ENCODE measurements at places on chromosomes 3 and 15. TPM values are rescaled to one million over a fixed set of nuclear protein-coding genes. Genes with fewer than 3 reads are reported as not detected.

The SYNM gene
- 4.0 TPM for total RNA-seq

The SOX14 gene
- total RNA-seq: not detected

DNA sequence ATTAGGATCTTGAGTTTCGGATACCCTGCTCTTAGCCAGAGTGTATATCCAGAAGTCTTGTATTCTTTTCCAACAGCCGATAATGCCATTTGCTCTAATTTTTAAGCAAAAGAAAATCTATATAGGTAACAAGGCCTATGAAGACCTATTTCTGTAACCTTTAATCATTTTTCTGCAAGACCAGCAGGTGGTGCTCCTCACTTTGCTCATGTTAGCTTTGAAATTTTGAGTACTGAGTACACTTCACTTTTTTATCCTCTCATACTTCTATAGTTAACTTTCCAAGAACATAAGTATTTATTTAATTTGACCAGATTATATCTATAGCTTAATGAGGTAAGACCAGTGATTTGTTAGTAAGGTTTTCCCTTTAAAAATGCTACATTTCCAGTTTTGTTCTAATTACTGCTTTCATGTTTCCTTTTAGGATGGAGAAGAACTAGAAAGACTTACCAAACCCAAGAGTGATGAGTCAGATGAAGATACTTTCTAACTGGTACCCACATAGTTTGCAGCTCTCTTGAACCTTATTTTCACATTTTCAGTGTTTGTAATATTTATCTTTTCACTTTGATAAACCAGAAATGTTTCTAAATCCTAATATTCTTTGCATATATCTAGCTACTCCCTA is 20.5 kb downstream of the SLC35A5 start:
- no peaks in the 10 kb centered on the region for H3K27me3 ChIP-seq
- no peak for DNase-seq
- no peak overlapping the region for H3K27ac ChIP-seq
- no peak overlapping the region for H3K4me3 ChIP-seq
- peaks cover 9% of the 10 kb centered on the region for H3K36me3 ChIP-seq

DNA sequence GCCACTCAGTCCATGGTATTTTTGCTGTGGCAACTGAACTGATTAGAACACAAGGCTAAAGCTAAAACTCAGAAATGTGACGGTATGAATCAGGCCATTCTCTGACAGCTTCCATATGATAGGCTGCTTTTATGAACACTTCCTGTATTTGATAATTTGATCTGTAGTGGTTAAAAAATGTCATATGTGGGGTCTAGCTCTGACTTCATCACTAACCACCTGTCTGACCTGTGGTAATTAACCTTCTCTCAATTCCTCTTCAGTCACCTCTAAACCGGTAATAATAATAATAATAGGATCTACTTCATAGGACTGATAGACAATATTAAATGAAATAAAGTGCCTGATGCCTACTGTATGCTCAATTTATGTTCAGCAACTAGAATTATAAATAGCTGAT is 223.2 kb downstream of the MBNL1 start:
- no peak overlapping the region for H3K27ac ChIP-seq
- no peak for DNase-seq
- no peaks in the 10 kb centered on the region for H3K27me3 ChIP-seq

All from osteoblast (primary cell).